Stomach (tissue), 19 donors: ENCODE measurements at places on chromosomes 5 and 9. TPM values are rescaled to one million over a fixed set of nuclear protein-coding genes. Genes with fewer than 3 reads are reported as not detected.

RRAGA gene
- 67.4 TPM for total RNA-seq

GRCh38 chr5:55096861-55097260 lies 5.6 kb upstream of the GZMA start:
- DNase-seq, result peak; percentile 54

DNA sequence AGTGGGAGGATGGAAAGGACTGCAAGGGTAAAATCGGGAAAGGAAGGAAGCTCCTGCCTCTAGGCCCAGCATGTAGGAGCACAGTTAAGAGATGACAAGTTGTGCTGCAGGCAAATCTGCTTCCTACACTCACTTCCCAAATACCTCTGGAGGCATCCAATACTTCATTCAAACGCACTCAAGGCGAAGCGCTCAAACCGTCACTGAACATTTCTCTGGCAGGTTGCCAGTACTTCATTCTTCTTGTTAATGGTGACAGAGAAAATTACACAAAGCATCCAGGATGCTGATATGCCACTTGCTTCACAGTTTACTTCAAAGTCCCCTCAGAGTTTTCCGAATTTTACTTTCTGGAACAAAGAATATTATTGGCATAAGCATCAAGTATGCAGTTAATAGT lies 59.8 kb downstream of the NREP start:
- DNase-seq, result no peak

- DNase-seq, result peak; percentile 78
These were observed at the start of gene UAP1L1 for GRCh38 chr9:137077010-137077747. Gene UAP1L1 (plus strand): TSS chr9:137077517. CDS start chr9:137077533, 16 bp downstream.

GRCh38 chr5:59620535-59621212 lies 272.9 kb downstream of the PDE4D start:
- no peak for DNase-seq

GRCh38 chr9:108913391-108913790 lies 20.5 kb downstream of the ELP1 start:
- DNase-seq, result no peak
